Activated T-helper 1 cell treated with anti-CD3 and anti-CD28 coated beads, Interleukin-2, amount 50 U/mL, for 16 hours (primary cell): ENCODE measurements at places on chromosomes 6 and 20.

- DNase-seq = no peak
Measured at GRCh38 chr6:69895396-69895795, 29.0 kb downstream of the COL19A1 start.

GRCh38 chr20:25136643-25137559 lies 55.0 kb upstream of the VSX1 start:
- no peak for DNase-seq

GRCh38 chr20:57703013-57703412 lies 6.8 kb downstream of the PMEPA1 start:
- no peak for DNase-seq

DNA sequence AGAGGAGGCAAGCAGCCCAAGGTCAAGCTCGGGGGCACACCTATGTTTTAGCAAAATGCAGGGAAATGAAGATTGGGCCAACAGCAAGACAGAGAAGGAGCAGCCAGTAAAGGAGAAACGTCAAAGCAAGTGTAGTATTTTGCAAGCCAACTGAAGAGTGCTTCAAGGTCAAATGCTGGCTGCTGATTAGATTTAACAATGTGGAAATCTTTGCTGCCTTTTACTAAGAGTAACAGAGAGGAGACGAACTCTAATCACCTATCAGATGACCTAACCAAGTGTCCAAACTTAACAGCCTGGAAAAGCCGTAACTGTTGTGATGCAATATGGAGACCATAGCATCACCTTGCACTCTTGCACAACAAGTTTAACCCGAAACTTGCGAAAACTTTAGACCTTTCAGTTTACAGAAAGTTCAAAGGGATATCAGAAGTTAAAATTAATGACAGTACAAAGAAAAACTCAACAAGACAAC lies 30.4 kb downstream of the AKIRIN2 start:
- DNase-seq = no peak

DNA sequence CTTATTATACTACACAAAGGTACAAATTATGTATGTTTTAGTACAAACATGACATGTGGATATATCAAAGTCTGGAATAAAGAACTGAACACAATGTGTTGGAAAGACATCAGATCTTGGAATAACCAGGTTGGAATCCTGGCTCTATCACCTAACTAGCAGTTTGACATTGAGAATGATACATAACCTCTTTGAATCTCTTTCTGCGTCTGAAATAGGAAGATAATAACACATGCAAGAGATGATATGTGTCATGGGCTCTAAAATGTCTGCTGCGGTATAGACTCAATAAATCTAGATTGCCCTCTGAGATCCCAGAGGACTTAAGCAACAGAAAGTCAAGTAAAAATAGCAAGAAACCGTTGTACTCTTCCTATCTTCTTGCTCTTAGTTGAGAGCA lies 66.8 kb upstream of the CCN2 start:
- no peak for DNase-seq

GRCh38 chr6:26056583-26057350 lies 30.5 kb upstream of the HFE start:
- no peak for DNase-seq

DNA sequence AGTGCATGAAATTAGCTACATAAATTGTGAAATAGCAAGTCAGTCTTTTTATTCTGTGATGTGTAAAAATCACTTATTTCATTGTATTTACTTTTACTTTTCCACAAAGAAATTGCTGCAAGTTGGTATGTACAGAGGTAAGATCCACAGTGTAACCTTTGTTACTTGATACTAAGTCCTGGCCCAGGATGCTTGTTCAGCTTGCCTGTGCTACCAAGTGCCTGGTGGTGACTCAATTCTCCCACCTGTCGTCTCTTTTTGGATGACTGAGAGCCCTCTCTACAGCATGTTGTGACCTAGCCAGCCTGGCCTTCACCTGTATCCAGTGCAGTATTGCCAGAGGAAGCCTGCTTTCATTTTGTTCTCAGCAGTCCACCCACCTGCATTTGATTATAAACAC lies 54.9 kb downstream of the ANKRD6 start:
- DNase-seq = no peak
